BE2C (cell line): ENCODE measurements at places on chromosomes 2 and 18.

DNA sequence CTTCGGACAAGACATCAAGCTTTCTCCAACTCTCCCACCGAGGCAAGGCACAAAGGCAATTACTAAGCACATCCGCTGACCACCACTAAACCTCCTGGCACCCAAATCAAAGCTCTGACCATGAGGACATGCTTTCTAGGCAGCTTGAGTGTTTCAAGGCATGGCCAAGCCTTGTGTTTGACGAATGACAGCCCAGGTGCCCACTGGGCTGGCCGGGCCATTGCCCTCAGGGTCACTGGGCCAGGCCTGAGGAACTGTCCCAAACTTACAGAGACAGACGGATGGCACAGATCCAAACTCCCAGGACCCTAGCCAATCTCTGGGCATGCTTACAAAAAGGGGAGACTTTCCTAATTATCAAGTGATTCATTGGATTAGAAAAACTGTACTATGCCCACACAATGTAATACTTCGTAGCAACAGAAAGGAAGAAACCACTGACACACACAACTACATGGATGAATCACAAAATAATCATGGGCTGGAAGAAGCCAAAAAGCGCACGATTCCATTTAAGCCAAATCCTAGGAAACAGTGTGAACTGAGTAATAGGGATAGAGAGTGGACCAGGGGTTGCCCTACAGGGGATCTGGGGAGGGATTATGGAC, 20.2 kb downstream of the CRACDL start:
- DNase-seq, result no peak

DNA sequence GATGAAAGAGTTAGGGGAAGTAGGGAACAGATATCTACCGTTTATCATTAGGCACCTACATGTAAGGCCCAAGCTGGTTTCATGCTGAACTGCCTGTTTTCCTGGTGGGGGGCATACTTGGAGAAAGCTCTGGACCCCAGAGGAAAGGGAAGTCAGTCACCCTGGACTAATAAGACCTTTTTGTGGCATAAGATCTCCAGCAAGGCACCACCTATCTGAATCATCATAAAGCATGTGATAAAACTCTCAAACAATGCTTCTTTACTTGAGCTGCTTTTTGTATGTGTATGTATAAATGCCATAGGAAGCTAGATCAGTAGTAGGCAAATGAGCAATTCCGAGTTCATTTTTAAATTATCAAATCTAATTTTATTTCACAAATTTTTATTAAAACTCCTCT, 104.8 kb downstream of the TANC1 start:
- DNase-seq, result no peak

DNA sequence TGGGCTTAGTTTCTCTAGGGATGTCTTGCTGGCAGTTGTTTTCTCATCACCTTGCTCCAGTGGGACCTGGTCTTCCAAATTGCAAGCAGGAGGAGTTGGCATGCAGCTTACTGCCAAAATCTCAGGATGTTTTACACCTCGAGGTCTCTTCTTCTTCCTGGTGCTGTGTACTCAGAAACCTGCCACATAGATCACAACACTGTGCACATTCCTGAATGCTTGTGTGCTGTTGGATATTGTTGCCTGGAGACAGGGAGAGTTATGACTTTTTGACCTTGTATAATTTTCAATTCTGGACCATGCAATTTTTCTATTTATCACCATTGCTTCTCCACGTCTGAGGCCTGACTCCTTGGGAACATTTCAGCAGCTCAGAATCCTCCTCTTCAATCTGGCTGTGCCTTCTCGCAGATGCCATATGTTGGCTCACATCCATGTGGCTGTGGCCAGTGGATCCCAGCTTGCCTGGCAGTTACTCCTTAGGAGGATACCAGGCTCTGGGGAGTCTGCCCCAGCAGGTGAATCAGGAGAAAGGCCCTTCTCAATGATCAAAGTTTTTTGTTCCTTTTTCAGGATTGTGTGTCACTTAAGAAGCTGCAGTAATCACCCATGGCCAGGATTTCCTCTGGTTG, 489.3 kb downstream of the TSN start:
- DNase-seq, result no peak

GRCh38 chr2:18788592-18788991, 199.2 kb upstream of the NT5C1B start:
- peak; percentile 14 for DNase-seq

DNA sequence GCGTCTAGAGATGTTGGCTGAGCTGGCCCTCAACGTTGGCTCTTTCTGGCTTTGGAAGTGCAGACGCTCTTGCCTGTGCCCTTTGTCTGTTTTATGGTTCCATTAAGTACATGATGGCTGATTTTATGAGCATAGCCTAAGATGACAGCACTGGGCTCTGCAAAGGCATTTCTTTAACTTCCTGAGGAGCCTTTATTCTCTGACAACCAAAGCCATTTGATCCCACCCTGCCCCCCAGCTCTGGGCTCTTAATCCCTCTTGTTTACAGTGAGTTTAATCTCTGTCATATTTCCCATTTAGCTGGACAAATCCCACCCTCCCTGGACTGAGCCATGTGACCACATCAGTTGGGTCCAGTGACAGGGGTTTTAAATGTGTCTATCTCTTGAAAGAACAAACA, 195.9 kb downstream of the ACKR3 start:
- DNase-seq, result no peak

GRCh38 chr2:210591663-210592062, 35.3 kb downstream of the CPS1 start:
- no peak for DNase-seq

GRCh38 chr18:14179306-14179705, 47.1 kb upstream of the ZNF519 start:
- no peak for DNase-seq

DNA sequence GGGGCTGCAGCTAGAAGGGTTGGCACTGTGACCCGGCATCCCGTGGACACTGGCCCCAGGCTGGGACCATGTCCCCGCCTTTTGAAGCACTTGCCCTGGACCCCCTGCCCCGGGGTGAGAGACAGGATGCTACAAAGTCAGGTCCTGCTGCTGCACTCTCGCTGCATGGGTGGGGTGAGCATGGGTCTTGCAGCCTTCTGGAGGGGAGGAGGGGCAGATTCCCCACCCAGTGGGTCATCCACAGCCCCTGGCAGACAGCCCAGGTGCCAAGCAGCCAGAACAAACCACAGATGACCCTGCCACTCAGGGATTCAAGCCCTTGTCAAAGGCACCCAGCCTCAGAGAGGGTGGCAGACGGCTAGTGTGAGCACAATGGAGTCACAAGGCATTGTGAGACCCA, 5.7 kb upstream of the NMUR1 start:
- no peak for DNase-seq
